ENCODE measurements at places on chromosomes 11 and 22.

DNA sequence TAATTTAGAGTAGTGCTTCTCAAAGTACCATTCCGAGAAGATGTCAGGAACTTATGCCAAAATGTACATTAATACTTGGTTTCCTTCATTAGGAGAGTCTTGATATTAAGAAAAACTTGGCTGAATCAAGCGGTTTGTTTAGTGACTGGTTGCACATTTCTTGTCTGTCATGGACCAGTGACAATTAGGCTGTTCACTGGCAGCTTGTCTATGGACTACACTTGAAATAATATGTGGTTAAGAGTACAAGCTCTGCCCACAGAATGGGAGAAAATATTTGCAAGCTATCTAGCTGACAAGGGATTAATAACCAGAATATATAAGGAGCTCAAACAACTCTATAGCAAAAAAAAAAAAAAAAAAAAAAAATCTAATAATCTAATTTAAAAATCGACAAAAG, 24.6 kb downstream of the COA4 start:
- DNase-seq, result no peak

DNA sequence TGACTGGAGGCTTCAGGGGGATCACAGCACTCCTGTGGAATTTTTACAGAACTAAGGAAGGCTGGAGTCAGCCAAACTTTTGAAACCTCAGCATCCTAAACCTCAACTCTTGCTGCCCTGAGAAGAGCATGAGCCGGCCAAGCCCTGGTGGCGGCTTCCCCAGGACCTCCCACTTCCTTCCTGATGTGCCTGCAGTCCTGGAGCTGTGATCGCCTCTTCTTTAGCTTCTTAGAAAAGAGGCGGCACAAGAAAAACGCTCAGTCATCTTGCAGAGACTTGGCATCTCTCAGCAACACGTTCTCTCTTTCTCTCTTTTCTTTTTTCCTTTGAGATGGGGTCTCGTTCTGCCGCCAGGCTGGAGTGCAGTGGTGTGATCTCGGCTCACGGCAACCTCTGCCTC, 40.4 kb upstream of the AMPD3 start:
- no peak for DNase-seq

DNA sequence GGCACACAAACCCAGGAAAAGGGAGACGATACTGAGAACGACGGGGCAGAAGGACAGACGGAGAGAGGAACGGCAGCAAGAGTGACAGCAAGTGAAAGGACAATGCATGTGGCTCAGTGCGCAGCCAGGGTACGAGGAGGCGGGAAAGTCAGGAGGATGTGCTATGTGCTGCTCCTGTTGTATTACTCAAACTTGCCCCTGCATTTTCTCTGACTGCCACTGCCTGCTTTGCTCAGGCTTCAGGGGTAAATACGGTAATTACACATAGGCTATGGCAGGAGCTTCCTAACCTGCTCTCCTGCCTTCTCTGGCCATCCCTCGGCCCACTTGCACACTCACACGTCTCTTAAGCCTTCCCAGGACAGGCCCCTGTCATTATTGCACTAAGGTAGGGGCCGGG, 94.8 kb downstream of the FEZ1 start:
- DNase-seq, result no peak

DNA sequence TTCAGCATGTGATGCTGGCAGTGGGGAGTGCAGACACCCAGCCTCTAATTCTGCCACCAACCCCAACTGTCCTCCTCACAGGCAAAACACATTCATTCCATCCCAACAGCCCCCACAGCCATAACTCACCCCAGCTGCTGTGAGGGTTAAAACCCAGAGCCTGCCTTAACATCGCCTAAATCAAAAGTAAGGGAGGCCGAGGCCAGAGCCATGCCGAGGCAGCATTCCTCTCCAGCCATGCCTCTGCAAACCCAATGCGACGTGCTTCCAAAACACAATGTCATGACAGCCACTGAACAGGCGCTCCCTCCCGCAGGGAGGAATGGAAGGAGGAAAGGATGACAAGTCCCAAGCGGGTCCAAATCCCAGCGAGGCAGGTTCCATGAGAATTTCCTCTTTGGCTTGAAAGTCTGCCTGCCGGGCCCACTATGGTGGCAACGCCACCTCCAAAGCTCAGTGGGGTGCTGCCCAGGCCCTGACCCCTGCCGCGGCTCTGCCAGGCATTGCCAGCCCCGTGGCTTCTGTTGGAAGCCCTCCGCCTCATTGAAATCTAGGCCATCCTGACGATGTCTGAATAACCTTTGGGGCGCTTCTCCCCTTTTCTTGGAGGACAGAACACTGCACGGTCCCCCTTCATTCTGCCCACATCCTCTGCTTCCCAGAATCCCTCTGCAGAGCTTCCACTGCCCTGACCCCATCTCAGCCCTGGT, 472.3 kb downstream of the BRD1 start:
- no peak for DNase-seq

DNA sequence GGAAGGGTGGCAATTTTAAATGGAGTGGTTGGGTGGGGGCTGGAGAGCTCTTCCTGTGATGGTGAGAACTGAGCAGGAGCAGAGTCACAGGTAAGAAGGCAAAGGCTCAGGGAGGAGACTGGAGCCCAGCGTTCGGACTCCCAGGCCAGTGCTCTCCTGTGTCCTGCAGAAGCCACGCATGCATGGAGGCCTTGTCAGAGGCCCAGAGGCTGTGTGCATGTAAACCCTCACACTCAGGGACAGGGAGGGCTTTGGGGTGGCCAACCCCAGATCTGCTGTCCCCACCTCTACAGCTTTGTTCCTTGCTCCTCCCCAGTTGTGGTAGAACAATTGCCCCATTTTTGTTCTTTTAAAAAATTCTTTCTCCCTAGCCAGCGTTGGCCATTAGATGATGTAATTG, 130.4 kb upstream of the PARVA start:
- no peak for DNase-seq

DNA sequence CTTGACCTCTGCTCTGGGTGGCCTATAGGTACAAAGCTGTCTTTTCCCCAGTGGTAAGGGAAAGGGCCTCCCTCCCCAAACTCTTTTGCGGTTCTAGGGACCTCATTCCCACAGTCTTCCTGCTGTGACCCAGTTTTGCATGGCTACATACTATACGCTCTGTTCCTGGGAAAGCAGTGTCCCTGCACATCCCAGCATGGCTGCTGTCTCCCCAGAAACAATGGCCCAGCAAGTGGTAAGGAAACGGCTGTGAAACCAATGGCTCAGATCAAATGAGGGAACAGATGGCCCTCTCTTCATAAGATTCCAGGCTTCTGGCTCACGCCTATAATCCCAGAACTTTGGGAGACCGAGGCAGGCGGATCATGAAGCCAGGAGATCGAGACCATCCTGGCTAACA, 41.1 kb downstream of the RPL27A start:
- DNase-seq, result no peak

GRCh38 chr11:18492888-18493287, 33.9 kb downstream of the TSG101 start:
- no peak for DNase-seq

DNA sequence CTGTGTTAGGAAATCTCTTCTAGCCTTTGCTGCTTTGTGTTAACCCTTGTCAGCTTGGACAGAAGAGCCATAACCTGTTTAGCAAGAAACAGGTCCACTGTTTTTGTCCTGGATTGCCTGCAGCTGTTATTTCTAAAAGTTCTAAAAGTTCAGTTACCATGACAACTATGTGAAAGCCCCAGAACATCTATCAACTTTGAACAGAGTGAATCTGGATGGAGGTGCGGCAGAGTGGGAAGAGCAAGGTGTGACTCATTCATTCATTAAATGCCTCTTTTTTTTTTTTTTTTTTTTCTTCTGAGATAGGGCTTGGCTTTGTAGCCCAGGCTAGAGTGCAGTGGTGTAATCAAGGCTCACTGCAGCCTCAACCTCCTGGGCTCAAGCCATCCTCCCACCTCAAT, 50.5 kb downstream of the RBX1 start:
- no peak for DNase-seq

DNA sequence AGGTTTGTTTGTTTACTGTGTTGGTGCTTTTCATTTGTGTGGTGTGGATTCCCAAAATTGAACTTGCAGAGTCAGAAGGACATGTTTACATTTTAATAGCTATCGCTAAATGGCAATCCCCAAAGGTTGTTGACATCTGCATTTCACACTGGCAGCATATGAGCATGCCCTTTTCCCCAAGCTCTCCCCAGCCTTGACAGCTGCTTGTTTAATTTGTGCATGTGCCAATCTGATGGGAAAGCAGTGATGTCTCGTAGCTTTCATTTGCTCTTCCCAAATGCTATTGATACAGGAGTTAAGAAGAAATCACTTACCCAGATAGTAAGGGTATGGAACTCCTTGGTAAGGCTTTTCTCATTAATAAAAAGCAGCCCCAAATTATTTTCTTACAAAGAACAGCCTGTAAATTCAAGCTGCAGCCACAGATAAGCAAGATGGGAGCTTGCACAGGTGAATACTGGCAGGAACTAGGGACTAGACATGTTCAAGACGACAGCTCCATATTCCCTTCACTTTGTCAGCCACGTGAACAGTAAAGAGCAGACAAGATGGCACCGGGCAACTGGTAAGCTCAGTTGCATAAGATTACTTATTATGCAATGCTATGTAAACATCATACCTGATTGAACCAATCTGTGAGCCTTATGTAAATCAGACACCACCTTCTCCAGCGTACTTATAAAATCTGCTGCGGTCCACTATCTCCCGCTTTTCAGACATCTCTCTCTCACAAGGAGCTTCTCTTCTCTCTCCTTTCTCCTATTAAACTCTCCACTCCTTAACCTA, 87.4 kb downstream of the IGLL5 start:
- DNase-seq, result no peak

- no peak for DNase-seq
Measured at GRCh38 chr22:31005535-31005934, 36.5 kb downstream of the TUG1 start.

DNA sequence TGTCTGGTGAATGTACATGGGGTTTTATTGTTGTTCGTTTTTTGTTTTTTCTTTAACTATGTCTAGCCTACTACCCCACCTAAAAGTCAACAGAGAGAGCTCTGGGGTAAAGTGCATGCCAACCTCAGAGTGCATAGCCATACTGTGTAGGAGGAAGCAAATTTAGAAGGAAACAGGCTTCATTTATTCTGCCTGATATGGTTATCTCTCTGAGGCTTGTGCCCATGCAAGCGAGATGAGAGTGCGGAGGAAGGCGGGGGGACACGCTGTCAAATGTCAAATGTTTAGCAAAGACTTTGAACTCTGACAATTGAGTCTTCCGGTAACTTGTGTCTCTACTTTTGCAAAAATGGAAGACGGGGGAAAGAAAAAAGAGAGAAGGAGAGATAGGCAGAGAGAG, 295.5 kb downstream of the ETS1 start:
- DNase-seq, result no peak

GRCh38 chr22:50032109-50032871, 19.7 kb upstream of the IL17REL start:
- DNase-seq, result no peak

DNA sequence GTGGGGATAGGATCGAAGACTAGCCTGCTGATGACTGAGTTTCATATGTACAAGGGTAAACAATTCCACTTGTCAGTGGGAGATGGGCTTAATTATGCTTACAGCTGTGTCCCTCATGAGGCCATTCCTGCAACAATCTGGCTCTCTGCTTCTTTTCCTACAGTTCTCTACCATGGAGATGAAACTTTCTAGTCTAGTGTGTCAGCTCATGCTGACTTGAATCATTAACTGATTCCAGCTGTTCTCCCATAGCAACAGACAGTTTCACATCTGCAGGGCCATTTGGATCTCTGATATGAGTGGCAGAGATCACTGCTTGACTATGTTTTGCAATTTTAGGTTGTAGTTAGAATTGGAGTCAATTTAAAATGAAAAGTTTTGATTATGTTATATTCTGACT, 1251.7 kb upstream of the RAG2 start:
- DNase-seq, result no peak

DNA sequence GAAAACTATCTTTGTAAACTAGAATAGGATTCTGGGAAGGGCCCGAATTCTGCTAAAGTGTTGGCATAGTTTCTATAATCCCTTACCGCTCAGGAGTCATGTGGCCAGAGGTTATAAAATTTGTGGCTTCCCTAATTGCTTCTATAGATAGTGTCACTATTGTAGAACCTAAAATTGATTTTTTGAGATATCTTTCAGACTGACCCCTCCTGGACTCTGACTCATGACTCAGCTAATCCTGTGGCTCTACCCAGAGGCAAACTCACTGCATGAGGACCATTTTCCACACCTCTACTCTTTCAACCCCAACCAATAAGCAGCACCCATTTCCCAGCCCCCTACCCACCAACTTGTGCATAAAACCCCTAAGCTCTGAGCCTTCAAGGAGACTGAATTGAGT, 61.8 kb upstream of the PRSS23 start:
- DNase-seq, result no peak

- DNase-seq, result peak; percentile 46
Measured at GRCh38 chr11:19790831-19791552, 78.4 kb downstream of the NAV2 start.

GRCh38 chr11:110467556-110467955, 37.8 kb downstream of the FDX1 start:
- DNase-seq, result no peak

DNA sequence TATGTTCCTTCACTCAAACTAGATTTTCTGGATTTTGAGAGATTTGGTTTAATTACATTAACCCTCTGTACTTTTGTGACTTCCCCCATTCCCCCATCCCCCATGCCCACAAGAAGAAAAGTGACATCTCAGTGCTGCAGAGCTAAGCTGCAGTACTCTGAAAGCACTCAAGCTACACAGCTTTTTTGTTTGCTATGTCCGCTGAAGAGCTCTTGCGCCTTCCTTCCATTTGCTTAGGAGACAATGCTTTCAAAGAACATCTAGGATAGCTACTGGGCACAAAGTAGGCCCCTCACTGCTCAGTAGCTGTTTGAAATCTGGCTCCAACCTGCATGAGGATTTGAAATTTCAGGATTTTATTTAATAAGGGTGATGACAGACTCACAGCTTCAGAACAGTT, 69.7 kb downstream of the SLC17A6 start:
- DNase-seq, result no peak

DNA sequence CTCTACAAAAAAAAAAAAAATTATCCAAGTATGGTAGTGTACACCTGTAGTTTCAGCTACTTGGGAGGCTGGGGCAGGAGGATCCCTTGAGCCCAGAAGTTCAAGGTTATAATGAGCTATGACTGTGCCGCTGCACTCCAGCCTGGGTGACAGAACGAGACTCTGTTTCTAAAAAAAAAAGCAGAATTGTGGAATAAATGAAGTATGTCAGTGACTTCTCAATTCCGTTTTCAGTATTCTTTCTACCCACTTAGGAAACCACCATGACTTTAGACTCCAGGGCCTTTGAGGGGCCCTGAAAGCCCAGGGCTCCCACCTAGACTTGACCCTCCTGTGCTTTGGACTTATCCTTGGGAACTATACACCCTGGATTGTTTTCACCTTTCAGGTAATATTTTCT, 6.5 kb upstream of the NUP160 start:
- DNase-seq, result no peak

DNA sequence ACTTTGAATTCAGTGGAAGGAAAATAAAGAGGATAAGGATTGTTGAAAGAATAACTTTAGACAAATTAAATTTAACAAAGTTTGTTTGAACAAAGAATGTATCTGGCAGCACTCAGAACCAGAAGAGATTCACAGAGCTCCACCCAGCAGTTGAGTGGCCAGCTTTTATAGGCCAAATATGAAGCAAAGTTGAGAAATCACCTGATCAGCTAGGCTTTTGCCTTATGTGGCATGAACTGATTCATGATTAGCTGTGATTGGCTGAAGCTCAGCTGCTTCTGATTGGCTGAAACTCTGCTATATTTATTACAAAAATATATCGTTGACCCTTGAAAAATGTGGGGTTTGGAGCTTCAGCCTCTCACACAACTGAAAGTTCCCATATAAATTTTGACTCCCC, 62.6 kb downstream of the PIWIL4 start:
- DNase-seq, result no peak

All from ACHN (cell line).